ENCODE measurements at places on chromosomes 3 and 15. TPM values are rescaled to one million over a fixed set of nuclear protein-coding genes. Genes with fewer than 3 reads are reported as not detected.

DNA sequence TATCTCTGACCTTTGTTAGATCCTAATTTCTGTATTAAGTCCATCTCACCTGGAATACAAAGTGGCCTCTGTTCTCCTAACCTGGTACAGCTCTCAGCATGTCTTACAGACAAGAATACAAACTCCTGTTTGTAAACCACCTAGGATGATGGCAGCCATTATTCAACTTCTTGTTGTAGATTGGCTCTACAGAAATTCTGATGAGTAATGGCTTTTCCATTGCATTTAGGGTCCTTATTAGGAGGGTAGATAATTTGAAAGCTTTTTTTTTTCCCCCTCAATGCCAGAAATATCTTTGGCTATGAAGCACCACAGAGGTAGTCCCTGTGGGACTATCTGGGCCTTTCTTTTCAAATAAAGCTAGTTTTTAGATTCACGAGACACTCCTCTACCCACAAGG, 9.8 kb downstream of the NR2E3 start:
- DNase-seq: no peak

DNA sequence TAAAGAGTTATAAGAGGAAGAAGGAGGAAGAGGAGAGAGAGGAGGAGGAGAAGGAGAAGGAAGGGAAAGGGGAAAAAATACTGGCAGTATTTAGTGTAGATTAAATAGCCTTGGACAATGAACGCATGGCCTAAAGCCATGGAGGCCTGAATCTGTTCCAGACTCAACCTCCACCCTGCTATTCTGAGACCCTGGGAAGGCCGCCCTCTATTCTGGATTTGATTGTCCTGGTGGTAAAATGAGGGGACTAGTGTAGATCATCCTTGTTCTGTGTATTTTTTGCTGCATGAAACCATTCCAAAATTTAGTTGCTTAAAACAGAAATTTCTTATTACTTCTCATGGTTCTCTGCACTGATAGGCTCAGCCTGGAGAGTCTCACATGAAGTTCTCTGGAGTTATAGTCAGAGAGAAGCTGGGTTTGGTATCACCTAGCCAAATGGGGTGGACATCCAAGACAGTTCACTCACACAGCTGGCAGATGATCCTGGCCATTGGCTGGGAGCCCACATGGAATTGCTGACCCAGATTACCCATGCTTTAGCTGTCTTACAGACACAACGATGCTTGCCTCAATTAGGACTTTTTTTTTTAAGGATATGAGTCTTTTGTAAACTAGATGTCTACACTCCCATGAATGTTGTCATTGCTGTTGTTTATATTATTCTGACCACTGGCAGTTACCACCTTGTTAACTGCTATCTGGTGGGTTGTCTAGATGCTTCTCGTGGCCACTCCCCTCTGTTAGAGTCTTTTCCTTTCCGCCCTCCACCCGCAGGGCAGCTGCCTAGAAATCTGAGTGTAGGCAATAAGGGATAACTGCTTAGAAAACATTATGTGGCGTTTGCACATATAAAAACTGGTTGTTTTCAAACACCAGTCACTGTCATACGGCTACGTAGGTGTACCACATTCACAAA, 149.9 kb downstream of the SST start:
- DNase-seq: no peak

SHC4 gene
- 1.0 TPM for total RNA-seq

DNA sequence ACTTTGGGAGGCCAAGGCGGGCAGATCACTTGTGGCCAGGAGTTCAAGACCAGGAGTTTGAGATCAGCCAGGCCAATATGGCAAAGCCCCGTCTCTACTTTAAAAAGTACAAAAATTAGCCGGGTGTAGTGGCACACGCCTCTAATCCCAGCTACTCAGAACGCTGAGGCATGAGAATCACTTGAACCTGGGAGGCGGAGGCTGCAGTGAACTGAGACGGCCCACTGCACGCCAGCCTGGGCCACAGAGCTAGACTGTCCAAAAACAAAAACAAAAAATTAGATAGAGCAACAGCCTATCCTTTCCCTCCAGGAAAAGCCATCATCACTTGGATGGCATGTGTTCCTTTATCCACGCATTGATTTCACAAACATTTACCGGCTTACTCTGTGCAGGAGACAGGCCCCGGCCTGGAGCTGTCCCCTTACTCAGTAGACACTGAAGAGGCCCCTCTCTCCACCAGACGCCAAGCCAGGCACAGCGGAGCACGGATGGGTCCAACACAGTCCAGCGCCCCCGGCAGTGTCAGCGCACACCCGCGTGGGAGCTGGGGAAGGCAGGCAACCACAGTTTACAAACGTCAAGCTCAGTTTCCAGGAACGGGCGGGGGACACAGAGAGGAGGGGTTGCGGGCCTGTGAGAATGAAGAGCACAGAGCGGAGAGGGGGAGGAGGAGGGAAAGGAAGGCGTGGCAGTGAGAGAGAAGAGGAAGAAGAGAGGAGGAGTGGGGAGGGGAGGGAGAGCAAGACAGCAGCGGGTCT, 3.1 kb downstream of the GP5 start:
- no peak for DNase-seq

DNA sequence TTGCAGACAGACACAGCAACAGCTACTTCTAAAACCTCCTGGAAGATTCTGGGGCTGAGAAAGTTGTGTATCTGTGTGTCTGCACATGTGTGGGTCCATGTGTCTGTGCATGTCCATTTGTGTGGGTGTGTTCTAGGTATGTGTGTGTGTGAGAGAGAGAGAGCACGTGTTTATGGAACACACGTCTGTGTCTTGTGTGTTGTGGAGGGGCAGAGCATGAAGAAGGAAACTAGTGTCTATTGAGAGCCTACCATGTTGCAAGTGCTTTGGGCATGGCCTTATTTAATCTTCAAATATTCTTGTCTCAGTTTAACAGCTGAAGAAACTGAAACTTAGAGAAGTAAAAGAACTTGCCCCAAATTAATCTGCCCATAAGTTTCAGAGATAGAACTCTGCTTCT, 327.5 kb downstream of the UACA start:
- no peak for DNase-seq

- no peak for DNase-seq
Measured at GRCh38 chr3:151318313-151318712, 1.7 kb upstream of the GPR87 start.

GRCh38 chr3:110625201-110625747, 446.3 kb upstream of the NECTIN3 start:
- no peak for DNase-seq

DNA sequence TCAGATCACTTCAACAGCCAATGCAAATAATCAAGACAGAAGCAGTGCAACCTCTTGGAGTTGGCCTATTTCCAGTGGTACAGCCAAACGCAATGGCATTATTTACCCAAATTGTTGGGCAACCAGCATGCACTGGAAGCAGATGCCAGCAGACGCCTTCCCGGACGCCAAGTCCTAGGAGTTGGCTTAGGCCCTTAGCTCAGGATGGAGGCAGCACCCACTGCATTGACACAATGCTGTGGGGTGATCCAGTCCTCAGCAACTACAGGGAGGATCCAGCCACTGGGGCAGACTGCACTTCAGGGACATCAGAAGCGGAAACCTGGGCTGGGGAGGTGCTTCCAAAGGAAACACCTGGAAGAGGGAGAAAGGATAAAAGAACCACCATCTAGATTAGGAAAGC, 290.4 kb downstream of the FAM43A start:
- no peak for DNase-seq

DNA sequence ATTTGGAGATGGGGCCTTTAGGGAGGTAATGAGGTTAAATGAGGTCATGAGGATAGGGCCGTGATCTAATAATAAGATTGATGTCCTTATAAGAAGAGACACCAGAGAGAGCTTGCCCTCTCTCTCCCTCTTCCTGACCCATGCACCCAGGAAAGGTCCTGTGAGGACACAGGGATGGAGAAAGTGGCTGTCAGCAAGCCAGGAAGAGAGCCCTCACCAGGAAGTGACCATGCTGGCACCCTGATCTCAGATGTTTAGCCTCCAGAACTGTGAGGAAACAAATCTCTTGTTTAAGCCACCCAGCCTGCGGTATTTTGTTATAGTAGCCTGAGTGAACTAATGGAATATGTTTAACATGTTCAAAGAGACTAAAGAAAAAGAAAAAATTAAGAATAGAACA, 15.3 kb upstream of the GNB5 start:
- DNase-seq: no peak

DNA sequence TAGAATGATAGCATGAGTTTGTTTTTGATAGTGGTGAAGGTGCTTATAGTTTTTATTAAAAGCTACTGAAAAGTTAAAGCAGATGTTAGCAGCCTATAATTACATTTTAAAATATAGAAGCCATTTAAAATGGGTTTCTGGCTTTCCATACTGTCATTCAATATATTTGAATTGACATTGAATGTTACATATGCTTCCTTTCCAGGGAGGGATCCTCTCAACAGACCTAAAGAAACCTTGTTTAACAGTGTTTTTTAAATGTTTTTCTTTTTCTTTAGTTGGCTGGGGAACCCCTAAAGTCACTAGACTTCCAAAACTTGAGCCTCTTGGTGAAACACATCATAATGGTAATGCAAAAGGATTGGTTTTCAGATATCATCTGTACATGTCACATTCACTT, 12.2 kb downstream of the DHFR2 start:
- DNase-seq: no peak

- DNase-seq: no peak
Measured at GRCh38 chr15:33454996-33455395, 144.2 kb downstream of the RYR3 start.

- peak; percentile 87 for DNase-seq
Measured at GRCh38 chr3:25820366-25820765, 30.5 kb downstream of the OXSM start.

Data from HT1080 (cell line).